Type B pancreatic cell (in vitro differentiated cells): ENCODE measurements at places on chromosomes 1 and 21. TPM values are rescaled to one million over a fixed set of nuclear protein-coding genes. Genes with fewer than 3 reads are reported as not detected.

Gene TRNP1
- total RNA-seq: 39.2 and 52.3 TPM in 2 replicates

Gene KPRP
- total RNA-seq: not detected in 2 replicates

Gene TAS1R1
- not detected in 2 replicates for total RNA-seq

Gene BRDT
- total RNA-seq: not detected in 2 replicates

Gene LCA5L
- 1.9 and 2.6 TPM in 2 replicates for total RNA-seq

Gene ASCL5
- not detected in 2 replicates for total RNA-seq

Gene DNALI1
- 11.6 and 40.8 TPM in 2 replicates for total RNA-seq

Gene OR2T3
- total RNA-seq: not detected in 2 replicates

Gene NBPF10
- 2.7 and 4.9 TPM in 2 replicates for total RNA-seq

Gene PDC
- total RNA-seq: not detected in 2 replicates

Gene GLMP
- total RNA-seq: 67.6 and 104 TPM in 2 replicates

Gene MFSD2A
- total RNA-seq: 6.1 and 7.3 TPM in 2 replicates

Gene HMGCS2
- 19.1 and 34.7 TPM in 2 replicates for total RNA-seq

Gene MAP3K21
- total RNA-seq: 3.6 and 6.4 TPM in 2 replicates

Gene SYT14
- total RNA-seq: 3.9 and 5.7 TPM in 2 replicates

Gene TMEM81
- total RNA-seq: 3.3 and 5.8 TPM in 2 replicates

Gene CCDC30
- total RNA-seq: 6.9 and 9.3 TPM in 2 replicates

Gene FAM43B
- total RNA-seq: 0.21 and 1.3 TPM in 2 replicates

Gene TNNI3K
- 0.69 TPM in 1 of 2 replicates, not detected in the other for total RNA-seq

Gene LYST
- total RNA-seq: 9.1 and 9.7 TPM in 2 replicates

Gene ELAPOR1
- total RNA-seq: 25.6 and 27.4 TPM in 2 replicates

Gene PDZK1IP1
- not detected in 2 replicates for total RNA-seq

Gene ZBTB8A
- 5.4 and 9.5 TPM in 2 replicates for total RNA-seq

Gene AADACL3
- total RNA-seq: not detected in 2 replicates

Gene SFN
- total RNA-seq: 27.7 and 86.8 TPM in 2 replicates

Gene TBX15
- total RNA-seq: 0.19 and 8.5 TPM in 2 replicates

Gene SYPL2
- 0.33 and 0.58 TPM in 2 replicates for total RNA-seq

Gene DCDC2B
- not detected in 2 replicates for total RNA-seq
